Activated CD8-positive, alpha-beta T cell treated with anti-CD3 and anti-CD28 coated beads, Interleukin-2, amount 10 ng/mL, durations not matched to agents 7 days and 5 days (primary cell): ENCODE measurements at places on chromosomes 4 and X. TPM values are rescaled to one million over a fixed set of nuclear protein-coding genes. Genes with fewer than 3 reads are reported as not detected.

The STATH gene
- not detected for total RNA-seq

The HS6ST2 gene
- total RNA-seq: not detected

- no peak overlapping the region for H3K4me3 ChIP-seq
- H3K36me3 ChIP-seq: no peaks in the 10 kb centered on the region
- no peaks in the 10 kb centered on the region for H3K27me3 ChIP-seq
- no peak for DNase-seq
These were observed 189.9 kb upstream of the PGRMC2 start for GRCh38 chr4:128477540-128477939.

DNA sequence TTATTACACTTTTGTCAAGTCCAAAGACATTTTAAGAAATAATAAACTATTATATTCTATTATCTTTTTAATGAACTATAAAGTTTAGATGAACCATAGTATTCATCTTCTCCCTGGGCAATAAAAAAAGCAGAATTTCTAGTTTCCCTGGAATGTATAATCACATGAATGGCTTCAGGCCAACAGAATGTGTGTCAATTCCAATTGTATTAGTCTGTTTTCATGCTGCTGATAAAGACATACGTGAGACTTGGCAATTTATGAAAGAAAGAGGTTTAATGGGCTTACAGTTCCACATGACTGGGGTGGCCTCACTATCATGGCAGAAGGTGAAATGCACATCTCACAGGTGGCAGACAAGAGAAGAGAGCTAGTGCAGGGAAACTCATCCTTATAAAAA is 70.7 kb upstream of the ANXA10 start:
- no peak for DNase-seq
- no peaks in the 10 kb centered on the region for H3K4me1 ChIP-seq
- no peaks in the 10 kb centered on the region for H3K27me3 ChIP-seq

The CXorf65 gene
- total RNA-seq: 17.6 TPM

DNA sequence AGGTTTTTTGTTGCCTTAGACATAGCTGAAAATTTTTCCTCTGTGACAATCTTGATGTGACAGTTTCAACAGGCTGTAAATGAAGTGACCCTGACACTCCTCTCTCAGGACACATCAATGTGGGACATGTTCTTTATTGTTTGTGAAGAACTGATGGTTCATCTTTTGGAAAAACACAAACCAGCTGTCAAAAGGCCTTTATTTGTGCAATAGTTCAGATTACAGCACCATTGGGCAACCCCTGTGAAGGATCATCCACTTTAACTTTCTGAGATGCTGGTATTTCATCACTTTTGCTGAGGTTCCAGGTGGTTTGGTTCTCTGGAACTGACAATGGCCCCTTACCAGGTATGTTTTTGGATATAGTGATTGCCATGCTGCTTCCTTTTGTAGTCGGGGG is 40.3 kb downstream of the OSTC start:
- no peak for DNase-seq
- peaks cover 4% of the 10 kb centered on the region for H3K4me1 ChIP-seq
